ENCODE measurements at places on chromosomes 16 and 17. TPM values are rescaled to one million over a fixed set of nuclear protein-coding genes. Genes with fewer than 3 reads are reported as not detected.

DNA sequence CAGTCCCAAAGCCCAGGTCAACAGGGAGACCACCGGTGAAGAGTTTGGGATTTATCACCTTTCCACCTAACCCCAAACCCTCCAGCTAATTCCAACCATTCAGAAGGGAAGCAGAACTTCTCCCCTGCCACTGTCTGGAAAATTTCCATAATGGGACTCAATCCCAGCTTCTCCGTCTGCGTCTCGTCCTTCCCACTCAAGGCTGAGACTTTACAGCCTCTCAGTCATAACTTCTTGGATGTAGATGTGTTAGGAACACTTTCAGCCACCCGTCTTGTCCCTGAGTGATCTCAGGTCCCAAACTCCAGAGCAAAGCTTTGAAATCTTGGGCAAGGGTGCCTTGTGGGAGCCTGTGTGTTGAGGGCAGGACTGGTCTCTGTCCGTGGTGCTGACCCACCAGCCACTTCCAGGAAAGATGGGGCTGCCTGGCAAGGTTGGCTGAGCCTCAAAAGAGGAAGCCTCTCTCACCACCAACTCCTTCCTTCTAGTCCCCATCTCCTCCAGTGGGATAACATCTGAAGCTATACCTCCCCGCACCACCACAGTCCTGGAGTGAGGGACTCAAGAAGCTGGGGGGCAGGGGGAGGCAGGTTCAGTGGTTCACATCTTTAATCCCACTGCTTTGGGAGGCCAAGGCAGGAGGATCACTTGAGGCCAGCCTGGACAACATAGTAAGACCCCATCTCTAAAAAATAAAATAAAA, 9.3 kb downstream of the GAS2L2 start:
- no peak for DNase-seq

- no peak for DNase-seq
Observed at GRCh38 chr17:39601758-39602532, 5.8 kb downstream of the NEUROD2 start.

GRCh38 chr17:7558544-7559319, at the start of gene TNFSF13:
Gene TNFSF13, plus strand, starts transcription at chr17:7558750. Its CDS starts 290 bp downstream, at chr17:7559040.
- no peak for DNase-seq

DNA sequence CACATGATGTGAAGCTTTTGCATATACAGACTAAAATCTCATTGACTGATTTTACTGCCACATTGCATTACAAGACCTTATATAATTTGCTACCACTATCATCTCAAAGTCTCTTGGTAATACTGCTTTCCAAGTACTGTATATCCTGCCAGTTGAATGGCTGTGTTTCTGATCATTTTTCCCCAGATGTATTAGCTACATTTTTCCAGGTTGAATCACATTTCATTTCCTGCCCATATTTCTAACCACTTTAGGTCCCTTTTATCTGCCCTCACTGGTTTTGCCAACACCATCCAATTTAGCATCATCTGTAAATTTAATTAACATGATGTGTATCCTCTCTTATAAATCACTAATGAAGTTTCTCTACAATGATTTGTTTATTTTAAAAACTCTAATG, 365.7 kb upstream of the PMFBP1 start:
- DNase-seq: no peak

DNA sequence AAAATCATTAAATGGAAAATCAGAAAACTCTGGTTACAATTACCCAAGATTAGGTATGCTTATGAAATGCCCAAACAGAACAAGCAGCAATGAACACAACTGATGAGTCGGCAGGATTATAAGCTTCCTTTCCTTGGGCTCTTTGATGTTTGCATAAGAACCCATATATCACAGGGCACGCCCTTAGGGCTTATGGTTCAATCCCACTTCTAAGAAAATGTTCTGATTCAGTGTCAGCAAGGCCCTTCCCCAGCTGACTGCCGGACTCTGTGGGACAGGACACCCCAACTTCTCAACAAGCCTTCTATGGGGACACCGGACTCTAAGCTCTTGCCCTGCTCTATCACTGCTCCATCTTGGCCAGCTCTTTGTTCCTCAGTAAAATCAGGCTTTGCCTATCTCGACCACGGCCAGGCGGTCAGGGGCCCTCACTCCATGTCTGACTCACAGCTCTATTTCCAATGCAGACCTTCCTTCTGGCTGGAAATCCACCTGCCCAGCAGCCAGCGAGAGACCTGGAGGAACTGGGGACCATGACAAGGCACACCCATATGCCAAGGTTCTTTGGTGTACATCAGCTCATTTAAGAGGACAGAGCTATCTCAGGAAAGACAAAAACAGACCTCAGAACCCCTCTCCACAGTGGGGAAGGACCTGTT, 26.8 kb downstream of the LITAFD start:
- no peak for DNase-seq

- no peak for DNase-seq
Observed at GRCh38 chr16:20122011-20122410, 48.3 kb upstream of the GPR139 start.

GRCh38 chr16:10314811-10315210, 71.0 kb upstream of the ATF7IP2 start:
- DNase-seq: no peak

GRCh38 chr17:67165201-67165600, 79.8 kb downstream of the HELZ start:
- no peak for DNase-seq

DNA sequence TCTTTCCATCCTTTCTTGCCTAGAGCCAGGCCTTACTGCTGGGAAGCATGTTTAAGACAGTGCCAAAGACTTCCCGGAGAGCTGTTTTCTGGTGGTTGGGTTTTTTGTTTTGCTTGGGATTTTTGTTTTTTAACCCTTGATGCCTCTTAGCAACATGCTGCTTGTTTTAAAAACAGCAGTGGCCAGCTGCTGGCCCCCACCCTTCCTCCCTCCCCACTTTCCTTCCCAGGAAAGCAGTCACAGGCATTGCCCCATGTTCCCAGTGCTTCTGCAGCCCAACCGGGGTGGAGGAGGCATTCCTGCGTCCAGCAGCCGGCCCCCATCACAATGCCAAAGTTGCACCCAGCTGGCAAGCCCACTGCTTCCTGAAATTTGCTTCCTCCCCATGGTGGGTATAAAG, 12.6 kb downstream of the TMEM132E start:
- no peak for DNase-seq

PMFBP1 gene
- 5.8 TPM for polyA plus RNA-seq

MLKL gene
- polyA plus RNA-seq: 5.9 TPM

VTN gene
- 0.81 TPM for polyA plus RNA-seq

HOXB4 gene
- 12.1 TPM for polyA plus RNA-seq

Data from right lung (tissue), 10 donors.